ENCODE measurements at places on chromosomes 6 and 20.
A peak's percentile ranks its signal among the peaks of the same experiment; 100 is the strongest.

DNA sequence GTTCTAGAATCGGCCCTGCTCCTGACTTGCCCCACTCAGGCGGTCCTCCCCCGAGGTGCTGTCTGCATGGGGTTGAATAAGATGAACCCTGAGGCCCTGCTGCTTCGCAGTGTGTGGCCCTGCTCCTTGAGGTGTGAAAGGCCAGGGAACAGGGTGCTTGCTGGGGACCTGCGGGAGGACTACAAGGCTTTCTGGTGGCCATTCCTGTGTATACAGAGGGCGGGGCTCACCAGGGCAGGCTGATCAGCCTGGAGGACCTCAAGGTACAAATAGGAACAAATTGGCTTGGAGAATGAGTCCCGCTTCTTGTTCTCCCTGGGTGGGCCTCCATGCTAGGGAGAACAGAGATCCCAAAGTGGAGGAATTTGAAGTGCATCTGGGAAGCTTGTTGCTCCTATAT, 5.7 kb downstream of the NOTCH4 start:
- H3K4me3 ChIP-seq = no peak overlapping the region
- no peak overlapping the region for H3K27ac ChIP-seq

GRCh38 chr6:89887452-89888137, 6.7 kb upstream of the GJA10 start:
- DNase-seq = no peak
- H3K36me3 ChIP-seq = no peaks in the 10 kb centered on the region
- H3K27me3 ChIP-seq = peaks cover 37% of the 10 kb centered on the region

GRCh38 chr6:118509009-118509617, 39.0 kb upstream of the PLN start:
- no peaks in the 10 kb centered on the region for H3K36me3 ChIP-seq
- no peak for DNase-seq
- no peak overlapping the region for H3K27ac ChIP-seq
- H3K27me3 ChIP-seq = no peaks in the 10 kb centered on the region
- no peak overlapping the region for H3K4me3 ChIP-seq
- no peaks in the 10 kb centered on the region for H3K4me1 ChIP-seq

DNA sequence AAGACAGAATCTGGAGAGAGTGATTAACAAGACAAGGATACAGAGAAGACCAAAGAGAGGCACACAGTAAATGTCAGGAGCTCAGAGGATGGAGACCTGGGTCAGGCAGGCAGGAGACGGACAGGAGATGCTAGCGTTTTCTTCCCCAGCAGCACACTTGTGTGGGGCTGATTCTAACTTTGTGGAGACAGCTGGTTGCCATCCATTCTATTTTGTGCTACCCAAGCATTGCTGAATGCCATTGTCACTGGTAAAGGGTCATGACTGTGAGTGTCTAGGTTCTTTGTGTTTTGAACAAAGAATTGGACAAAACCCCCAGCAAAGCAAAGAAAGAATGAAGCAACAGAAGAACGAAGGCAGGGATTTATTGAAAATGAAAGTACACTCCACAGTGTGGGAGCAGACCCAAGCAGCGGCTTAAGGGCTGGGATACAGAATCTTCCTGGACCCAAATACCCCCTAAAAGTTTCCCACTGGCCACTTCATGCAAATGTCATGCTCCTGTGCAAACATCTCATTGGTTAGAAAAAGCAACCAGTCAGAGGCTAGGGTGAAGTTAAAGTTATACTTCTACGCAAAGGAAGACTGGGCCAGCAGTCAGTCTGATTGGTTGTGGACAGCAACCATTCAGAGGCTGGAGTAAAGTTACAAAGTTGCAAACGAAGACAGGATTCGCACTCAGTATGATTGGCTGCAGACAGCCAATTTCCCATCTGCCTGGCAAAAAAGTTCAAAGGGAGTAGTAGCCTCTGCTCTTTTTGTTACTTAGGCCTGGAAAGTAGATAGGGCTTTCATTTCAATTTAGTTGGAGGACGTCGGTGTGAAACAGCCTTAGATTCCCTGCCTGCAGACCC, 17.5 kb downstream of the PTK7 start:
- no peaks in the 10 kb centered on the region for H3K27me3 ChIP-seq
- no peak for DNase-seq
- peak overlapping the region; percentile 35 for H3K4me3 ChIP-seq
- H3K4me1 ChIP-seq = peaks cover 56% of the 10 kb centered on the region
- no peaks in the 10 kb centered on the region for H3K36me3 ChIP-seq

GRCh38 chr6:39808964-39809363, 16.8 kb downstream of the DAAM2 start:
- H3K4me3 ChIP-seq = no peak overlapping the region
- H3K27ac ChIP-seq = no peak overlapping the region
- peaks cover 6% of the 10 kb centered on the region for H3K4me1 ChIP-seq
- H3K36me3 ChIP-seq = no peaks in the 10 kb centered on the region
- DNase-seq = no peak

- no peaks in the 10 kb centered on the region for H3K27me3 ChIP-seq
- H3K36me3 ChIP-seq = no peaks in the 10 kb centered on the region
- no peak overlapping the region for H3K27ac ChIP-seq
- no peaks in the 10 kb centered on the region for H3K4me1 ChIP-seq
- no peak for DNase-seq
- H3K4me3 ChIP-seq = no peak overlapping the region
Observed at GRCh38 chr6:77561768-77562314, 91.0 kb upstream of the MEI4 start.

DNA sequence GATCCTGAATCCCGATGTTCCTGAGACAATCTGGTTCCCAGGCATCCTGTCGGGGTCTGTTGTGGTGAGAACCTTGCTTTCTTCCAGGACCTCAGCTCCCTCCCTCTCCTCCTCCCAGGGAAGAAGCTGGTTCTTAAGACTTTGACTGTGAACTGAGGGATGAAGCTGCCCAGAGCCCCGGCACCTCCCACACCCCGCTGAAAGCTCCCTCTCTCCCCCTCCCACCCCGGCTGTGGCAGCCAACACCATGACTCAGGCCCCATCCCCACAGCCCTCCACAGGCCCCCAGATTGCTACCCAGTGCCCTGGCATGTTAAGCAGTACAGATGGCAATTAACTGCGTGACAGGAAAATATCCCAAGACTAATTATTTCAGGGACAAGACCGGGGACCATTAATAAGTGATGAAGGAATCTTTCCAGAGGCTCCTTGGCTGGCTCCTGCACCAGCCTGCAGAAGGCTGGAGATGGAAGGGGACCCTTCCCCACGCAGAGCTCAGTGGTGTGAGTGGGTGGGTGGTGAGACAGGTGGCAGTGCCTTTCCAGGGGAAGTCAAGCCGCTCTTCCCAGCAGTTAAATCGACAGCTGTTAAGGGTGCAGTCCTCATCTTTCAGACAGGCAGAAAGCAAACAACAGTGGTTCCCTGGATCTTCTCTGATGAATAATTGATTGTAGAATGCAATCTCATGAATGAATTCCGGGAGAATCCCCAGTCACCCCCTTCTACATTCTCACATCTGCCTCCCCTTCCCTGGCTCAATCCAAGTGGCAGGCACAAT, 237.9 kb downstream of the LRFN2 start:
- no peaks in the 10 kb centered on the region for H3K27me3 ChIP-seq
- no peaks in the 10 kb centered on the region for H3K4me1 ChIP-seq
- H3K27ac ChIP-seq = no peak overlapping the region
- DNase-seq = no peak

GRCh38 chr20:1392443-1392692, 486 bp downstream of the FKBP1A start:
- no peaks in the 10 kb centered on the region for H3K36me3 ChIP-seq
- no peak for DNase-seq
- H3K27me3 ChIP-seq = no peaks in the 10 kb centered on the region
- peak overlapping the region; percentile 88 for H3K27ac ChIP-seq
- H3K4me3 ChIP-seq = peak overlapping the region; percentile 85

GRCh38 chr6:169854813-169855212, 103.4 kb downstream of the ERMARD start:
- H3K4me3 ChIP-seq = no peak overlapping the region
- H3K27me3 ChIP-seq = no peaks in the 10 kb centered on the region
- DNase-seq = no peak
- no peak overlapping the region for H3K27ac ChIP-seq
- no peaks in the 10 kb centered on the region for H3K36me3 ChIP-seq

All from upper lobe of right lung (tissue), 1 donor.